ENCODE measurements at places on chromosomes 11 and 22. TPM values are rescaled to one million over a fixed set of nuclear protein-coding genes. Genes with fewer than 3 reads are reported as not detected.

GRCh38 chr11:124592627-124593026, 18.6 kb upstream of the PANX3 start:
- H3K4me3 ChIP-seq = no peak overlapping the region
- H3K27me3 ChIP-seq = peaks cover 2% of the 10 kb centered on the region
- no peak overlapping the region for H3K27ac ChIP-seq
- no peaks in the 10 kb centered on the region for H3K36me3 ChIP-seq
- DNase-seq = no peak

DNA sequence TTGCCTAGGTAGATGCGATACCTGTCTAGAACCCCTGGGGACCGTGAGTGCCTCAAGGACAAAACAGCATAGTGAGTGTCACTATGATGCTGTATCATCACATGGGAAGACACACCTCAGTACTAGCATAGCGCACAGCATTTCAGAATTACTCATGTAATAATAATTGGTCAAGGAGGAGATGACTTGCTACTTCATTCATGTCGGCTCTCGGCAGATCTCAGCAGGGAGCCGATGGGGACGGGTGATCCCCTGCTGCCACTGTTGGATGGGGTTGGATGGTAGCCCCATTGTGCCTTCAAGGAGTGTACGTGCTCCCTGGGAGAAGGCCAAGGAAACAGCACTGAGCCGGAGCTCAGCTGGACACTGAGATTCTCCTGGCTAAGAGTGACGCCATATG, 186.9 kb downstream of the EFCAB6 start:
- H3K27ac ChIP-seq = no peak overlapping the region
- no peaks in the 10 kb centered on the region for H3K27me3 ChIP-seq
- no peak for DNase-seq
- no peaks in the 10 kb centered on the region for H3K36me3 ChIP-seq

DNA sequence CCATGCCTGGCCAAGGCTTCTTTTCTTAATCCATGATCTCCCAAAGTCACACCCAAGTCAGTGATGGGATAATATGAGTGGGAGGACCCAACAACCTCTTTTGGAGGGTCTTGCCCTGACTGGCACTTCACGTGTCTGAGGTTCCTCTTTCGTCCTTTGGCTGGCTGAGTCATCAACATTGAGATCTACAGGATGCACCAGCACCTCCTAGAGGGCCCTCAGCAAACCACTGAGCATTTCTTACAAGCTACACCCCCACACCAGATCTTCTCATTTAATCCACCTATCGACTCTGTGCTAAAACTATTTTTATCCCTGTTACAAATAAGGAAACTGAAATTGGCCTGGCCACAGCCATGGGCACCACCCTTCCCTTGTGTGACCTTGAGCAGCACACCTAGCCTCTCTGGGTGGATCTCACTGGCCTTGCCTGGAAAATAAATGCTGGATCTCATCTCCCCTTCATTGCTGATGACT, 63.4 kb downstream of the FLI1 start:
- DNase-seq = no peak
- H3K4me3 ChIP-seq = no peak overlapping the region
- H3K36me3 ChIP-seq = no peaks in the 10 kb centered on the region
- no peaks in the 10 kb centered on the region for H3K4me1 ChIP-seq

- peak overlapping the region; percentile 9 for H3K27ac ChIP-seq
- H3K27me3 ChIP-seq = peaks cover 91% of the 10 kb centered on the region
- H3K36me3 ChIP-seq = no peaks in the 10 kb centered on the region
- peak overlapping the region; percentile 42 for H3K4me3 ChIP-seq
Observed at GRCh38 chr11:79439886-79440570, 802 bp downstream of the TENM4 start.

- no peak for DNase-seq
- H3K27ac ChIP-seq = no peak overlapping the region
- H3K27me3 ChIP-seq = no peaks in the 10 kb centered on the region
- no peaks in the 10 kb centered on the region for H3K4me1 ChIP-seq
- peaks cover 4% of the 10 kb centered on the region for H3K36me3 ChIP-seq
- H3K4me3 ChIP-seq = no peak overlapping the region
Observed at GRCh38 chr11:61803889-61804647, 11.4 kb downstream of the FEN1 start.

GRCh38 chr11:4095509-4096230, 1.1 kb downstream of the RRM1 start:
- H3K27me3 ChIP-seq = no peaks in the 10 kb centered on the region
- peak overlapping the region; percentile 88 for H3K27ac ChIP-seq
- H3K4me1 ChIP-seq = peaks cover 15% of the 10 kb centered on the region
- peak overlapping the region; percentile 83 for H3K4me3 ChIP-seq
- DNase-seq = peak; percentile 30
- H3K36me3 ChIP-seq = peaks cover 3% of the 10 kb centered on the region

DNA sequence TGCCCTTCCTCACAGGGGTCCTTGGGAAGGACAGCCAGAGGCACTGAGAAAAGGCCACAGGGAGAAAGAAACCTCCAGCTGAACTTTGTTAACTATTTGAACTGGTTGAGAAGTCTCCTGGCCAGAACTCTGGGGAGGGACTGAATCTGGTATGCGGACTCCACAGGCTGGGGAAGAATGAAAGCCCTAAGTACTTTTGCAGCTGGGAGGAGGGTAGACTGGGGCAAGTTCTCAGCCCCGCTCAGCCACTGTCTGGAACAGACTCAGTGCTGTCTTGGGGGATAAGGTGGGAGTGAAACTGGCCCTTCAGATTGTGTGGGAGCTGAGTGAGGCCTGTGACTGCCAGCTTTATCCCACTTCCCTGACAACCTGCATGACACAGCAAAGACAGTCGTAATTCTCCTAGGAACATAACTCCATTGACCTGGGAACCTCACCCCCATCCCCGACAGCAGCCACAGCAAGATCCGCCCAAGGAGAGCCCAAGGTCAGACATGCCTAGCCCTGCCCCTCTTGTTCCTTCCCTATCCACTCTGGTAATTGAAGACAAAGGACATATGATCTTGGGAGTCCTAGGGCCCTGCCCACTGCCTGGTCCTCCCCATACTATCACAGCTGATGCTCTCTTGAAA, 475.1 kb upstream of the CNTN5 start:
- no peaks in the 10 kb centered on the region for H3K4me1 ChIP-seq
- H3K27me3 ChIP-seq = no peaks in the 10 kb centered on the region

The CRACR2B gene
- 34.4 TPM for polyA plus RNA-seq

The PDE3B gene
- polyA plus RNA-seq = 9.9 TPM

The FAT3 gene
- polyA plus RNA-seq = 0.73 TPM

The CD248 gene
- 24.6 TPM for polyA plus RNA-seq

The LARGE2 gene
- 3.6 TPM for polyA plus RNA-seq

The TRIM6 gene
- polyA plus RNA-seq = 2.6 TPM
